ENCODE measurements at places on chromosomes 3 and 15. TPM values are rescaled to one million over a fixed set of nuclear protein-coding genes. Genes with fewer than 3 reads are reported as not detected.

DUOXA1 gene
- total RNA-seq: 1.2 TPM

CCR8 gene
- not detected for total RNA-seq

GLDN gene
- total RNA-seq: 2.4 TPM

DNA sequence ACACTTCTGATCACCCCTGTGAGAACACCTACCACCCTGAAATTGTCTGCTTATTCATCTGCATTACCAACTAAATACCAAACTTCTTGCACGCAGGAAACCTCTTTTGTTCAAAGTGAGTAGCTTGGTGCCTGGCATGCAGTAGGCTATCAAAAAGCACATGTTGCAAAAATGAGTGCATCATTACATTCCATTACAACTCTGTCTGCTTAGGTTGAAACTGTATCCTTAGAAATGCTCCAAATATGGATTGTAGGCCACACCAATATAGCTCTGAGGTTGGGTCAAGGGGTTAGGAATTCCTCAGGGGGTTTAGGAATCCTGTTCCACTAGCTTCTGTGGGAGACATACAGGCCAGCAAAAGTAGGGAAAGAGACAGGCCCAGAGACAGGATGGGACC is 107.2 kb downstream of the THRB start:
- H3K4me3 ChIP-seq: no peak overlapping the region
- no peaks in the 10 kb centered on the region for H3K27me3 ChIP-seq
- no peak overlapping the region for H3K27ac ChIP-seq
- peaks cover 12% of the 10 kb centered on the region for H3K4me1 ChIP-seq

GRCh38 chr3:122102191-122102935 is 47.2 kb downstream of the CD86 start:
- no peaks in the 10 kb centered on the region for H3K36me3 ChIP-seq
- no peaks in the 10 kb centered on the region for H3K27me3 ChIP-seq
- no peak overlapping the region for H3K27ac ChIP-seq
- H3K4me3 ChIP-seq: no peak overlapping the region
- DNase-seq: no peak

GRCh38 chr3:55716044-55716443 is 228.9 kb upstream of the WNT5A start:
- H3K27ac ChIP-seq: no peak overlapping the region
- DNase-seq: no peak

GRCh38 chr15:86255247-86255646 is 175.6 kb downstream of the AGBL1 start:
- no peaks in the 10 kb centered on the region for H3K36me3 ChIP-seq
- DNase-seq: no peak
- no peaks in the 10 kb centered on the region for H3K4me1 ChIP-seq
- H3K27me3 ChIP-seq: no peaks in the 10 kb centered on the region
- H3K27ac ChIP-seq: no peak overlapping the region
- H3K4me3 ChIP-seq: no peak overlapping the region

DNA sequence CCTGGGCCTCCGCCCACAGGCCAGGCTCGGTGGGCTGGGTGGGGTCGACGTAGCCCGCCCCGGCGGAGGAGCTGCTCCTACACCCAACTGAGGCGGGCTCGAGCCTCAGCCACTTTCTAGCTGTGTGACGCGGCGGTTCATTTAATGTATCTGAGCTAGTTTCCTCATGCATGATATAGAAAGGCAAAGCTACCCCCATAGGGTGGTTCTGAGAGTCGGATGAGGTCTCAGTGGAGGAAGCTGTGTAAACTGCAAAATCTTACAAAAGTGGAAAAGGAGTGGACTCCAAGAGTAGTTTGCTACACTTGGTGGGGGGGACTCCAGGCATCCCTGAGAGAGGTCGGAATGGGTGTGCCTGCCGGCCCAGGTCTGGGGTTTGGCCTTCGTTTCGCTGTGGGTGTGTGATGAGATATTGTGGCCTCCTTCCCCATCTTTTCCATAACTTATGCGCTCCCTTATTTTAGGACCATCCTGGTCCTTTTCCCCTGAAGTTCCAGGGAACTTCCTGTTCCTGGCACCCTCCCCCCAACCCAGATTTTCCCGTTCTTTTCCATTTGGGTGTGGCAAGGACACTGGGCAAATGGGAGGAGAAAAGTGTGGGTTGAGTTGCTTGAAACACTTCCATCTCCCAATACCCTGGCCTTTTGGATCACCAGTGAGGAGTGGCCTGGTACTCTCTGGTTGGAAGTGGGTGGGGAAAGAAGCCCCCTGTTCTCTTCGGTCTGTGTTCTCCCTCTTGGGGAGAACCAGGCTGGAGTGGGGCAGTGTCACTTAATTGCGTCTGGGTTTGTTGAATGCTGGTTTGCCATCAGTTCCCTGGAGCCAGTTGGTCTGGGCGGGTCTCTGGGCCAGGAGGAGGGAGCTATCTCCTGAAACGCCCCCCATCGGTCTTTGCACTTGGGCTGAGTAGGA is 1.1 kb downstream of the PDIA5 start:
- no peak for DNase-seq
- peak overlapping the region; percentile 69 for H3K4me3 ChIP-seq
- no peaks in the 10 kb centered on the region for H3K36me3 ChIP-seq

DNA sequence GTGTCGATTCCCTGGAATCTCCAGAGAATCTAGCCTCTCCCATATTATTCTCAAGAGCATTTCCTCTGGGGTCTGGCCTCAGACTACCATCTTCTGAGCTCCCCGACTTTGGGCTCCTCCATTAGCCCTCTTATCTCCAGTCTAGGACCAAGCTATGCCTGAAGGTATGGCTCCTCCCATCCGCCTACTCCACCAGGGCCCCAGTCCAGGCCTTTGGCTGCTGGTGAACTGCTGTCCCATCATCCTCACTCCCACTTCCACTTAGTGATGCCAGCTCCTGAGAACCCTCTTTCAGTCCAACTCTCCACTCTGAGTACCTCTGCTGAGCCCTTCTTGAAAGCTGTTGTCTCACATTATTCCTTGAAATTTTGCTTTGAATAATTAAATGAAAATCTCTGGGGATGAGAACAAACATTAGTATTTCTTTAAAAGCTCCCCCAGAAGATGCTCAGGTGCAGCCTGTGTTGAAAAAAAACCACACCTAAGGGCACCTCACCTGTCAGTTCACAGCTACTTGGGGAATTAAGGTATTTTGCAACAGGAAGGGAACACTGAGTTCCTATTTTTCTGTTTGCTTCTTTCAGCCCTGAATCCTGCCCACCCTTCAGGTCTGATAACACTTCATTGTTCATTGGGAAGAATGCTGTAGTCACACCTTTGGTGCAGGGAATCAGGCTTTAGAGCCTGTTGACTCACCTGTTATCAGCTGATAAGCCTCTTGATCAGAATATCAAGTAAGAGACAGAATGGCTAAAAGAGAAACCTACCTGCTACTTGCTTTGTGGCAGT is 9.5 kb downstream of the CLDN18 start:
- DNase-seq: no peak
- no peak overlapping the region for H3K27ac ChIP-seq
- no peaks in the 10 kb centered on the region for H3K4me1 ChIP-seq

DNA sequence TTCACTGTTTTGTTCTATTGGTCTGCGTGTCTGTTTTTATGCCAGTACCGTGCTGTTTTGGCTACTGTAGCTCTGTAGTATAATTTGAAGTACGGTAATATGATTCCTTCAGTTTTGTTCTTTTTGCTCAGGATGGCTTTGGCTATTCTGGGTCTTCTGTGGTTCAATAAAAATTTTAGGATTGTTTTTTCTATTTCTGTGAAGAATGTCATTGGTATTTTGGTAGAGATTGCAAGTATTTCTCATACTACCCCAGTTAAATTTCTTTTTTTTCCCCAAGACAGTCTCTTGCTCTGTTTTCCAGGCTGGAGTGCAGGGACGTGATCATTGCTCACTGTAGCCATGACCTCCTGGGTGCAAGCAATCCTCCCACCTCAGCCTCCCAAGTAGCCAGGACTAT is 53.4 kb downstream of the STARD9 start:
- H3K4me3 ChIP-seq: no peak overlapping the region
- DNase-seq: no peak
- no peaks in the 10 kb centered on the region for H3K27me3 ChIP-seq
- no peaks in the 10 kb centered on the region for H3K36me3 ChIP-seq
- H3K27ac ChIP-seq: no peak overlapping the region

- H3K27ac ChIP-seq: no peak overlapping the region
- H3K36me3 ChIP-seq: no peaks in the 10 kb centered on the region
- H3K4me1 ChIP-seq: no peaks in the 10 kb centered on the region
- DNase-seq: no peak
- H3K27me3 ChIP-seq: no peaks in the 10 kb centered on the region
Measured at GRCh38 chr15:40731034-40731433, 24.0 kb downstream of the RMDN3 start.

GRCh38 chr3:130895690-130896488 is 2.0 kb downstream of the ATP2C1 start:
- no peak overlapping the region for H3K27ac ChIP-seq
- no peaks in the 10 kb centered on the region for H3K36me3 ChIP-seq
- no peaks in the 10 kb centered on the region for H3K27me3 ChIP-seq

DNA sequence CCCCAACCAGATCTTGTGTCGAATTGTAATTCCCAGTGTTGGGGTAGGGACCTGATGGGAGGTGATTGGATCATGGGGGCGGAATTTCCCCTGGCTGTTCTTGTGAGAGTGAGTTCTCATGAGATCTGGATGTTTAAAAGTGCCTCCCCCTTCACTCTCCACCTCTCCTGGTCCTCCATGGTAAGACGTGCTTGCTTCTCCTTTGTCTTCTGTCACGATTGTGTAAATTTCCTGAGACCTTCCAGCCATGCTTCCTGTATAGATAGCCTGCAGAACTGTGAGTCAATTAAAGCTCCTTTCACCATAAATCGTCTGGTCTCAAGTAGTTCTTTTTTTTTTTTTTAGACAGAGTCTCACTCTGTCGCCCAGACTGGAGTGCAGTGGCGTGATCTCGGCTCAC is 42.3 kb downstream of the NR1D2 start:
- no peaks in the 10 kb centered on the region for H3K27me3 ChIP-seq
- no peak overlapping the region for H3K4me3 ChIP-seq
- H3K36me3 ChIP-seq: no peaks in the 10 kb centered on the region
- no peak for DNase-seq
- peaks cover 2% of the 10 kb centered on the region for H3K4me1 ChIP-seq
- no peak overlapping the region for H3K27ac ChIP-seq

DNA sequence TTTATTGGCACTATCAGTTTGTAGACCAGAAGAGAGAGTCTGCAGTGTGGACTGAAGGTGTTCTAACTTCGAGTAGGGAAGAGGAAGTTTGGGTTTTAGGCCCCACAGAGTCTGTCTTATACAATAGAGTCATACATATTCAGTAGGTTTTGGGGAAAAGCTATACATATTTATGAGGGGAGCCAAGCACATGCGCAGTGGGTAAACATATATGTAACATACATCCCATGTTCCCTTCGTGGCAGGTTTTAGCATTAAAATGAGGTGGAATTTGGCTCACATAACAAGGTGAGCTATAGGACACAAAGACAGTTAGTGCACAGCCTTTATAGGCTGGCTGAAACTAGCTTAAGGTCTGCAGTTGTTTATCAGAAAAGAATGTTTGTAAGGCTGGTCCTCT is 4.9 kb downstream of the GALK2 start:
- DNase-seq: no peak
- H3K4me3 ChIP-seq: no peak overlapping the region
- no peak overlapping the region for H3K27ac ChIP-seq
- no peaks in the 10 kb centered on the region for H3K27me3 ChIP-seq
- no peaks in the 10 kb centered on the region for H3K36me3 ChIP-seq

DNA sequence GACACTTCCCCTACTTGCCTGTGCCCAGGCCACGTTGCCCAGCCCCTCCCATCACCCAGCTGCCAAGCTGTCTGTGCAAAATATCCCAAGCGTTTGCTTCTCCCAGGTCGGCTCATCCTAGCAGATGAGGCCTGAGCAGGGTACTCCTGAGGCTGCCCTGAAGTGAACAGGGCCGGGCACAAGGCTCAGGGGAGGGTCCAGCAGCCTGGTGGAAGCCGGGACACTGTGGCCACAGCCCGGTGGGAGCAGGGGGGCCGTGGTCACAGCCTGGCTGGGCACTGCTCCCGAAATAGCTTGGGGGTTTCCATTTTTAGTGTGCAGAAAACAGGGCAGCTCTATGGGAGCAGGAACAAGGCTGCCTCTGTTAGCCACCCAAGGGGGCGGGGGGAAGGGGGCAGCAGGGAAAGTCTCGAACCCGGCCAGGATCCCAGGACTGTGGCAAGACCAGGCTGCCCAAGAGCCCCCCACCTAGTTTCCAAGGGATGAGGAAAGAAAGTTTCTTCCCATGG is 3.4 kb downstream of the PLXNB1 start:
- H3K36me3 ChIP-seq: no peaks in the 10 kb centered on the region
- peak overlapping the region; percentile 96 for H3K27ac ChIP-seq
- H3K4me1 ChIP-seq: peaks cover 46% of the 10 kb centered on the region
- H3K27me3 ChIP-seq: no peaks in the 10 kb centered on the region

DNA sequence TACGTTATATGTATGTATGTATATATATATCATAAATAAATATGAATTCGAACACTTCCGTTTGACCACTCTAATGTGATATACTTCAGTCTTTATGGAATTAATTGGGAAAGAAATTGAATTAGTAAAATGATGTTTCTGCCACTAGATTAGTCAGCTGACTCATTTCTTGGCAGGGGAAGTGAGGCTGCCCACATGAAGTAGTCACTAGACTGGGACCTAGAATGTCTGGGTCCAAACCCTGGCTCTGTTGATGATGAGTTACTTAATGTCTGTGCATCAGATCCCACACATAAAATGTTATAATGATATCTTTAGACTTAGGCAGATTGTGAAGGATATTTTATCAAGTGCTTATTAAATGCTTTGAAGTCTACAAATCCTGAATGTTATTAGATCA is 27.4 kb upstream of the ARL14 start:
- H3K4me1 ChIP-seq: no peaks in the 10 kb centered on the region
- no peak for DNase-seq
- no peaks in the 10 kb centered on the region for H3K36me3 ChIP-seq
